NCI-H524 treated with DMSO at 0.1 percent for 48 hours (cell line): ENCODE measurements at places on chromosomes 12 and 14.

- no peak for DNase-seq
Observed at GRCh38 chr14:32166029-32166428, 35.8 kb upstream of the RNU6-7 start.

DNA sequence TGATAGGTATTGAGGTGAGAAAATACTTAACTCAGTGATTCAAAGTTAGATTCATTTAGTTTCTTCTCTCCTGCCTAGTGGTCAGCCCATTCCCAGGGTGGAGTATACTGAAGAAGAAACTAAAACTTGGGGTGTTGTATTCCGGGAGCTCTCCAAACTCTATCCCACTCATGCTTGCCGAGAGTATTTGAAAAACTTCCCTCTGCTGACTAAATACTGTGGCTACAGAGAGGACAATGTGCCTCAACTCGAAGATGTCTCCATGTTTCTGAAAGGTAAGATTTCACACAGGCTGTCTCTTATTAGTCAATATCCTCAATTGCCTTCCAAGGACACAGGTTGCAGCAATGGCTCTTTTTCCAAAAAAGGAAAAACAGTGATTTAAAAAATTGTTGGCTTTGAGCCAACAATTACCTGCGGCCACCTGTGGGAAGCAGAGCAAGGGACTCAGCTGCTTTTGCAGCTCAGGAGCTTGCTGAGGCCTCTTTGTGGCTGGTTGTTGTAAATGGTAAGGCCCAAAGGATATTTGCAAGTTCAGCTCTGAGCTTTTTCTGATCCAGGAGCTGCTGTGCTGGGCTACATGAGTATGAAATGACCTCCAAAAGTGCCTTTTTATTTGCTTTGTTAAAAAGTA is 33.9 kb downstream of the TPH2 start:
- no peak for DNase-seq

- DNase-seq: peak; percentile 65
Observed at GRCh38 chr14:70847406-70848090, 38.2 kb upstream of the MAP3K9 start.

GRCh38 chr14:34179727-34180126 is 228.9 kb upstream of the EGLN3 start:
- no peak for DNase-seq

DNA sequence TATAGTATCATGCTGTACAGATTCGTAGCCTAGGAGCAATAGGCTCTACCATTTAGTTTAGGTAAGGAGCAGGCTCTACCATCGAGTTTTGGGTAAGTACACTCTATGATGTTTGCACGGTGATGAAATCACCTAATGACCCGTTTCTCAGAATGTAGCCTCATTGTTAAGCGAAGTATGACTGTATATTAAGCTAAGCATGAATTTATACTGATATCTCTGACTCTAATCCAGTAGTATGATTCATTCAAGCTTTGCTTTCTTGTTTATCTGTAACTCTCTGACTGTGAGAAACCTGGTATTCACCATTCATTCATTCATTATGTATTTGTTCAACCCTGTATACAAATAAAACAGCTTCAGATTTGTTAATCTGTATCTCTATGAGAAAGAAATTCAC is 283.9 kb upstream of the PRICKLE1 start:
- no peak for DNase-seq

- no peak for DNase-seq
Observed at GRCh38 chr12:26242683-26243082, 47.3 kb downstream of the SSPN start.

DNA sequence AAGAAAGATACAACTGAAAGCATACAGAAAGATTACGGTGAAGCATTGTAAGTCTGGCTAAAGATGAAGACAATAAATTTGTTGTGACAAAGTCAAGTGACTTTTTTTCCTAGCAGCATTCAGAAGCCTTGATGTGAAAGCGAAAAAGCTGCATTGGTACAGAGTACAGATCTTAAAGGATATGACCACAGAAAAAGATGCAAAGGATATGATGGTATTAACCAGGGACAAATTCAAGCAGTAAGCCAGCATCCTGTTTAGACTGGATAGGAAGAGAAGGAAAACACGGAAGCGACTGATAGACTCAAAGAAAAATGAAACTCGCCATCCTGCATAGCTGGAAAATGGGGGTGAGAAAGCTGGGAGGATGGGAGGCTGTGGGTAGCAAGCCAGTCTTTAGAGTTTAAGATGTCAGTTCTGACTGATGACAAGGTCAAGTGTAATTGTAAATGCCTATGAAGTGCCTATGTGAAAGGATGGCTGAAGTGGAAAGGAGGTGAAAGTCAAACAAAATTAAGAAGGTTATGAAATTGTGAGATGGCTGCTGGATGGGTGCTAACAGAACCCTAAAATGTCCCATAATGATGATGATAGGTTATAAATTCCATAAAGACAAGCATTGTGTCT is 92.4 kb downstream of the PHLDA1 start:
- DNase-seq: no peak

DNA sequence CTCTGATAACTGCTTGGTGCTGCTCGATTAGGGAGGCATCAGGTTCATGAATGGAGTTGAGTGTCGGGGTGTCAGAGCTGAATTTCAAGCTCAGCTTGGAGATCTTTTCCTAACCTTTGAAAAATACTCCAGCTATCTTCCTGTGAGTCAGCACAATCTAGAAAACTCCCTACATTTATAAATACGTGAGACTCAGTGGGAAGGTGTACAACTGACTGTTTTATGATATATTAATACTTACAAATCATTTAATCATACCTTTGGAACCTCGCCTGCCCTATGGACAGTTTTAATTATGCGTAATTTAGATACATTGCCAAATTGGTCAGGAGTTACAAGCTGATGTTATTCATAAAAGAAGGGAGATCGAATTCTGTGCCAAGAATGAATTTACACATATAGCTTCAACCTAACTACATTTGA is 961 bp downstream of the CMAS start:
- no peak for DNase-seq

DNA sequence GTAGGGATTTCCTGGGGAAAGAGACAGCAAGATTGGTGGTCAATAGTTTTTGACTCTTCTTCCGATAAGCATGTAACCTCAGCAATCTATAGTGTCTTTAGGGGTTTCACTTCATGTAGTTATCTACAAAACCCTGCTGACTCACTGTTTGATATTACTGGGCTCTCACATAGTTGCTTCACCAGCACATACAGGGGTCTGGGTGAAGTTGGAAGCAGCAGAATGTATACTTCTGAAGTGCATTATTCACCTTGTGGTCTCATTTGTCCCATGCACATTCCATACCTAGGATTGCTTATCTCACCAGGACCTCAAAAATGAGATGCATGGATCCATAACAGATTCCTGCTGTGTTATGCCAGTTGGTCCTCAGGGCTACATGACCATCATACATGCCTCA is 280.0 kb downstream of the LRIG3 start:
- no peak for DNase-seq

DNA sequence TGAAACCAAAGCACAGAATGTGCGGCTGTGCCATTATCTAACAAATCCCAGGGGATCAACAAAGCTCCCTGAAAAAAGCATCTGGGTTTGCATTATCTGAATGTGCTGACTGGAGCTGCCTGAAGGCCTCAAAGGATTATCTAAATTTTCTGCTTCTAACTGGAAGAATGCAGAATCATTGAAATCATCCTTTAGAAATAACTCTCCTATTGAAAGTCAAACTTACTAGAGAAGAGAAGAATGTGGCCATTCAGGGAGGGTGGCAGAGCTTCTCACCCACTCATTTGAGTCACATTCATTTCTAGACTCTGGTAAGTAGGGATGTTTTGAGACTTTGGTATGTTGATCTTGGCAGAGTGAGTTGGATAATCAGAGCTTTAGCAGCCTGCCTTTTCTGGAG is 220.6 kb upstream of the RGS6 start:
- DNase-seq: no peak

- no peak for DNase-seq
Observed at GRCh38 chr12:55972456-55972855, 1.4 kb upstream of the RAB5B start.

GRCh38 chr12:57622293-57623245 is 10.4 kb downstream of the B4GALNT1 start:
- DNase-seq: no peak

DNA sequence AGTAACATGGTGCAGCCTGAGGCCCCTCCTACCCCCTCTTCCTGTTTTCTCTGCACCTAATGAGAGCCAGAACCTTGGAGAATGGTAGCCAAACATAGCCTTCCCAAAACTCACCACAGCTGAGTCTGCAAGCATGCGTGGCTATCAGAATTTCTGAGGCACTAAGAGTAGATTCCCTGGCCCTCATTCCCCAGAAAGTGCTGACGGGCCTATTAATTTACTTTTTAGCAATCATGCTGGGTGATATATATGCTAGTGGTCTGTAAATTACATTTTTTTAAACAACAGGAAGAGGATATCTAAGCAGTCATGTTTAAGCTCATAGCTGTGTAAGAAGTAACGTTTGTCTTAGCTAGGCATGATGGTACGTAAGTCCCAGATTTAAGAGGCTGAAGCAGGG is 30.4 kb downstream of the KANSL2 start:
- no peak for DNase-seq

- no peak for DNase-seq
Observed at GRCh38 chr12:40015345-40015744, 90.5 kb downstream of the SLC2A13 start.

- no peak for DNase-seq
Observed at GRCh38 chr12:14989790-14990189, 16.9 kb downstream of the PDE6H start.

- no peak for DNase-seq
Observed at GRCh38 chr14:30143627-30144026, 216.0 kb upstream of the PRKD1 start.

DNA sequence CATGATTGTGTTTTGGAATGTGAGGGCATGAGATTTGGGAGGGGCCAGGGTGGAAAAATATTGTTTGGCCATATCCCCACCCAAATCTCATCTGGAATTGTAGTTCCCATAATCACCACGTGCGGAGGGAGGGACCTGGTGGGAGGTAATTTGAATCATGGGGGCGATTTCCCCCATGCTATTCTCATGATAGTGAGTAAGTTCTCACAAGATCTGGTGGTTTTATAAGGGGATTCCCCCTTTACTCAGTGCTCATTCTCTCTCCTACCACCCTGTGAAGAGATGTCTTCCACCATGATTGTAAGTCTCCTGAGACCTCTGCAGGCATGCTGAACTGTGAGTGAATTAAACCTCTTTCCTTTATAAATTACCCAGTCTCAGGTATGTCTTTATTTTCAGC is 15.7 kb downstream of the OR10P1 start:
- no peak for DNase-seq

- DNase-seq: no peak
Observed at GRCh38 chr14:73833034-73833433, 18.6 kb upstream of the PTGR2 start.

DNA sequence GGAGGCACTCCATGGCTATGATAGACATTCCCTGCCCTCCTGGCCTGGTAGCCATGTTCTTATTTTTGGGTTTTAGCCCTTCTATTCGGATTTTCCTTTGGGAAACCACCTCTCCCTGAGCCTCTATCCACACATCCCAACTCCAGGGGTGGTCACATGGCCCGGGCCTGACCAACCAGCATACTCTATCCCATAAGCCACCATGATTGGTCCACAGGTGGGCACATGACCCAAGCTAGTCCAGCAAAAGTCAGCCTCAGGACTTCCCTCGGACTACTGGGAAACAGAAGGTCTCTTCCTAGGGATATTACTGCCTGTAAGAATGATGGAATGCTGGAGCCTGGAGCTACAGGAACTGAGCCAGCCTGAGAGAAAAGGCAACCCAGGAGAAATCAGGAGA is 12.5 kb downstream of the PRIMA1 start:
- no peak for DNase-seq

GRCh38 chr12:108816652-108817335 is 40.6 kb downstream of the SSH1 start:
- no peak for DNase-seq

- DNase-seq: no peak
Observed at GRCh38 chr12:15650399-15651128, 138.6 kb downstream of the EPS8 start.

DNA sequence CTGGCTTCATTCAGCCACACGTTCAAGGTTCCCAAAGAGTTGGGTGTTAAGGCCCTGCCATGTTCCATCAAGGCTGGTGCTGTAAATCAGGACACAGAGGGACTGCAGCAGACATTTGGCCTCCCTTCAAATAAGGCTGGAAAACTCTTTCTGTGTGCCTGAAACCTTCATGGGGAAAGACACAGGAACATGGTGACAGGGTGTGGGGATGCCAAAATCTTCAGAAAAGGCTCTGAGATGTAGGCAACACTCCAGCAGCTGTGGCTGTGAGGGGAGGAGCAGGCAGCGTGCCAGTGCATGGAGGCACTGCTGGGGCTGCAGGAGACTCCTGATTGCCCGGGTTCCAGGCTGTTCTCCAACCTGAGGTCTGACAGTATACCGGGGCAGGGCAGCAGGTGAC is 15.0 kb downstream of the POMT2 start:
- no peak for DNase-seq

DNA sequence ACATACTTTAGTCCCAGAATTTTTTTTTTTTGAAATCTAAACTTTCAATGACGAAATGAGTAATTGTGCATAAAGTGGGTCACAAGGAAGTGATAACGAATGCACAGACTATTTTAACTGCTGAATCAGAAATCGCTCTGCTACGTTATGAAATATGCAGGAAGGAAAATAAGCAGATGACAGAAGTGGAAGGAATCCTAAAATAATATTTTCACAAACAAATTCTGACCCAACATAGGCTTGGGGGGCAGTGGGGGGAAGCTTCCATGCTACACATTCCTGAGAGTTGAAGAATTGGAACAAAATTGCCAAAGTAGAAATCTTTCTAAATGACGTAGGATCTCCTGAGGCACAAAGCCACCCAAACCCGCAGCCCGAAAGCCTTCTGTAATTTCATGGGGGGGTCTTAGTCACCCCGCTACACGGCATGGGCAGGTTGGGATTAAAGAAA is 89.6 kb downstream of the ARF6 start:
- no peak for DNase-seq

- DNase-seq: no peak
Observed at GRCh38 chr12:63298386-63298930, 147.5 kb upstream of the AVPR1A start.
